ENCODE measurements at places on chromosomes 1 and 21.
A peak's percentile ranks its signal among the peaks of the same experiment; 100 is the strongest.

DNA sequence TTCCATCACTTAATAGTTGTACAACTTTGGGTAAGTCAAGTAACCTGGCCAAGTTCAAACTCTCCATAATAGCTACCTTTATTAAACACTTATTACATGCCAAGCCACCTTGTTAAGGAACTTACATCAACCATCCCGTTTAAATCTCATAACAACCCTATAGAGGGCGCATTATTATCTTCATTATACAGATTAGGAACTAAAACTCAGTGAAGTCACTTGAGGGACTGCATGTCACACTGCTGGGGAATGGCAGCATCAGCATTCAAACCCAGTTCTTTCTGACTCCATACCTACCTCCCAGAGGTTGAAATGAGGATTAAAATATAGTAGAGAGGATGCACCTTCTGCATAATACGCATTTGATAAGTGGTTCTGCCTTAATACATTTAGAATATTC lies 47.1 kb upstream of the PLA2G2C start:
- DNase-seq: no peak

DNA sequence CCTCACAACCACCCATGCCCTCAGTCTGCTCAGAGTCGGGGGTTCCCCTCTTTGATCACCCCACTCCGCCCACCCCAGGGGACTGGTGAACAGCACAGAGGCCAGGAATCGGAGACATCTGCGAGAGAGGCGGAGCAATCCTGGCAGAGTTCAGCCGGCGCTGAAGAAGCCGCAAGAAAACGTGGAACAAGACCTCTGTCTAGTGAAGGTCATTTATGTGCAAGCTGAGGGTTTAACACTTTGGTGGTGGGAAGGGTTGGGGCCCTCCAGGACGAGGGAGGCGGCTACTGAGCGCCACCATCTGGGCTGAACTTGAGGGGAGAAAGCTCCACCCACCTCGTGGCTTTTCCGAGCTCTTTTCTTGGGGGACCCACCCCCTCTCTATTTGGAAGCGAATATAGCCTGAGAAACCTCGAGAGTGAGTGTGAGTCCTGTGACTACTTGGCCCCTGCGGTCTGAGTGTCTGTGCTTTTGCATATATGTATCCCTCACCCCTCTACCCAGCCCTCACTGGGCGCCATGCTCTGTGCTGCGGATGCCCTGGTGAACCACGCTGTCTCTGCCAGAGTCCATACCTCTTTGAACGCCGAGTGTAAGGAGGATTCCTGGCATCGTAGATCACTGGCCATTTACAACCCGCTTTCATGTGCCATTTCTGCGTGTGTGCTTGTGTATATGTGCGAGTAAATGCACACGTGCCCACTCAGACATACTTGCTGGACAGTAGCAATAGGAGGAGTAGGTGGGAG lies 1.2 kb upstream of the EPHA10 start:
- DNase-seq: peak; percentile 62

DNA sequence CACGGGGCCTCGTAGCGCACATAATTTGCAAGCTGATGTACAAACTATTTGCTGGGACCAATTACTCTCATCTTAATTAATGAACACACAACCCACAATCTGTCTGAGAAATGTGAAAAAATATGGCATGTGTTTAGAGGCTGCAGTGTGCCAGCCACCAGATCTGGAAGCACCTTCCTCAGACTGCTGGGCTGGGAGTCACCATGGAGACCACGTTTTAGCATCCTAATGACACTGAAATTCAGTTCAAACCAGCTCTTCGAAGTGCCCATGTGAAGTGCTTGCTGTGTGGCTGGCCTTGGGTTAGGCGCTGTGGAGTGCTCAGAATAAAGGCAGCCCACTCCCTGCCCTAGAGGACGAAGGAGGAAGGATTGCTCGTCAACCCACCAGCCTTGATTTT lies 482.4 kb downstream of the OMA1 start:
- DNase-seq: peak; percentile 51

- no peak for DNase-seq
These were observed 159.5 kb downstream of the ETS2 start for GRCh38 chr21:38965241-38965640.

DNA sequence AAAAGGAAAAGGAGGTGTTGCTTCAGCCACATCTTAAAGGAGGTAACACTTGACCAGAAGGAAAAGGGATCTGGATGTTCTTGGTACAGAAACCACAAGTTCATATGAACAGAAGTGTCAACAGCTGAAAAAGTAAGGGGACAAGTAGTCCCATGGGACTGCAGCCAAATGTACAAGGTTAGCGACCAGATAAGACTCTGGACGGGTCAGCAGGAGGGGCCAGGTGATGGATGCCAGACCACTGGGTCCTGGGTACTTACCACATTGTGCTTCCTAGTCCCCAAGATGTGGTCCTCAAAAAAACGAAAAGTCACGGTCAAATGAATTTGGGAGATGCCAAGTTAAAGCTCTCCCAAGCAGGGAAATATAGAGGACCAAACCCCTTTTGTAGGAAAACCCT lies 16.6 kb upstream of the BMP8A start:
- DNase-seq: no peak

DNA sequence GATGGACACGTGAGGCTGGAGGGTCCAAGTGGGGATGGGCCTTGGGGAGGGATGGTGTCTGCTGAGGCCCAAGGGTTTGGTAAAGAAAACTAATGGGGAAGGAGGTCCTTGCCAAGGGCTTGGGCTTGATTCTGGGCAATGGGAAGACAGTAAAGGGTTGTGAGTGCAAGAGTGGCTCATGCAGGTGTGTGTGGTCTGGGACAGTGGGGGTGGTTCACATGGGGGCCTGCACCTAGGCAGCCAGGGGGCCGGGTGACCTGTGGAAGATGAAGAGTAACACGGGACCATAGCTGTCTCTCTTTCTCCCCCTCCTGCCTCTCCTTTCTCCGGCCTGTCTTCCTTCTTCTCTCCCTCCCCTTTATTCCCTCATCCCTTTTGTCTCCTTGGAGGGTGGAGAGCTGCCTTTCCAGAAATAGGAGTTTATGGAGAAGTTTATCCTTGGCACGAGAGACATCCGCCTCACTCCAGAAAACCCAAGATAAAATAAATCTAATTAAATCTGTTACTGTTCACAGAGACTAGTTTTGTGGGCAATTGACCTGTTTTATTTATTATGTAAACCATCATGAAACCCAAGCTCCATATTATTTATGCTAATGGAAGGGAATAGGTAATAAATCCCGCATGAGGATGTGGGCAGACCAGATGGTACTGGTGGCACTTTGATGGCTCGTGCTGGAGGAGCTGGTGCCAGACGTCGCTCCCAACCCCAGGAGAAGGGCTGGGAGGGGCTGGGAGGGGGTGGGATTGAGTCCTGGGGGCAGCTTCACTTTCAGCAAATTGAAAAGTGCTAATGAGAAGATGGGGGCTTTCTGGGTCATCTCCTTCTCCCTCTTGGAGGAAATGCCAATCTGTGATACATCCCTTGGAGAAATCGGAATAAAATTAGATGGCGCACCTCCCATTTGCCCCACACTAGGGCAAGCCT lies 272.9 kb upstream of the CSF3R start:
- DNase-seq: peak; percentile 27

GRCh38 chr1:59674595-59674994 lies 140.2 kb upstream of the HOOK1 start:
- no peak for DNase-seq

- no peak for DNase-seq
These were observed 14.0 kb upstream of the PEF1 start for GRCh38 chr1:31658721-31659120.

- DNase-seq: no peak
These were observed 141.2 kb upstream of the CD34 start for GRCh38 chr1:208052135-208052534.

DNA sequence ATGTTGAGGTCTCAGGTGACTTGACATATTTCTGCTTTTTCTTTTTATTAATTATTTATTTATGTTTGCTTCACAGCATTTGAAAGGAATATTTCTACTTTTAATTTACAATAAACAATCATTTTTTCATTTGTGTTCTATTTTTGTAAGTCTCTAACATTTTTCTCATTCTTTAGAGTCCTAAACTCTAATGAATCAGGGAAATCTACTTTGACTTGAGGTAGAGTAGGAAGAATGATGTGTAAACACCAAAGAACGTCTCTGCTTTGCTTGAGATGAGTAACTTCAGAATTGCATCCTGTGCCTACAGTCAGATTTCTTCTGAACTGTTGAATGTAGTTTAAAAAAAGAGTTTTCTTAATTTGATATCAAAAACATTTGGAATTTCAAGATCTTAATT lies 65.2 kb downstream of the CNST start:
- DNase-seq: no peak

GRCh38 chr1:54254055-54254454 lies 54.1 kb downstream of the MRPL37 start:
- DNase-seq: no peak

GRCh38 chr1:33443080-33443704 lies 12.3 kb upstream of the PHC2 start:
- DNase-seq: no peak

DNA sequence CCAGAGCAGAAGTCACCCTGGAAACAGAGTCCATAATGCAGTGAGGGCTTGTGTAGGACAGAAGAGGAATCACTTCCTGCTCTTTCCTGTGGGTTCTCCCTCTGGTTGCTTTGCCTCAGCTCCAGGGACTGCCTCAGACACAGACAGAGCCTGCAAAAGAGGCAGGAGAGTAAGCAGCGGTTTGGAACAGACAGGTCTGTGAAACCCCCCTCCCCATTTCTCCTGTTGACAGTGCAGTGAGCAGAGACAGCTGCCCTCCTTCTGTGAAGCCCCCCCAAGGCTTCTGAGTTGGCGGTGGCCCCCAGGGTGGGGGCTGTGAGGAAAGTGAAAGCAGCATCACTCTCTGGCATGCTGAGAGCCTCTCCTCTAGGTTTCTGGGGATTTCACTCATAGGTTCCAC lies 53.0 kb downstream of the MAB21L3 start:
- DNase-seq: peak; percentile 44

- no peak for DNase-seq
These were observed 43.4 kb downstream of the KCNJ15 start for GRCh38 chr21:38300141-38300578.

DNA sequence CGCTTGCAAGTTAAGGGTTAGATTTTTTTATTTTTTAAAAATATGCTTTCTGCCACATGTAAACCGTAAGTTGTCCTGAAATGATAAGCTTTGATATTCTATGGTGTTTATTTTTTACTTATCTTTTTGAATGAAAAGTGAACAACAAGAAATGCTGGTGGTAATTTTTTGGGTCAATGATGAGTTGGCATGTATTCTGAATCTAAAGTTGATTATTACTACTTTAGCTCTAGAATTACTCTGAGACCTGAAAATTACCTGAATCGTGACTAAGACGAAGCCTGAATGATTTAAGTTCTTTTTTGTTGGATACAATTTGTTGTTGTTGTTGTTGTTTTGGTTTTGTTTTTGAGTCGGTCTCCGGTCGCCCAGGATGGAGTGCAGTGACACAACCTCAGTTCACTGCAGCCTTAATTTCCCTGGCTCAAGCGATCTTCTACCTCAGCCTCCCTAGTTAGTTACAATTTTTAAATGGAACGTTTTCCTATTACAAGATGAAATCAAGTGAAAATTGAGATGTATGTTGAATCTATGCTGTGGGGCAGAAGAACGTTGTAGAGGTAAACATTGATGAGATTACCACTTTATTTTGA lies 941 bp downstream of the RABGGTB start:
- DNase-seq: no peak

GRCh38 chr1:24498589-24498988 lies 4.0 kb upstream of the RCAN3 start:
- no peak for DNase-seq

- no peak for DNase-seq
These were observed 31.0 kb upstream of the IL10 start for GRCh38 chr1:206803221-206803730.

DNA sequence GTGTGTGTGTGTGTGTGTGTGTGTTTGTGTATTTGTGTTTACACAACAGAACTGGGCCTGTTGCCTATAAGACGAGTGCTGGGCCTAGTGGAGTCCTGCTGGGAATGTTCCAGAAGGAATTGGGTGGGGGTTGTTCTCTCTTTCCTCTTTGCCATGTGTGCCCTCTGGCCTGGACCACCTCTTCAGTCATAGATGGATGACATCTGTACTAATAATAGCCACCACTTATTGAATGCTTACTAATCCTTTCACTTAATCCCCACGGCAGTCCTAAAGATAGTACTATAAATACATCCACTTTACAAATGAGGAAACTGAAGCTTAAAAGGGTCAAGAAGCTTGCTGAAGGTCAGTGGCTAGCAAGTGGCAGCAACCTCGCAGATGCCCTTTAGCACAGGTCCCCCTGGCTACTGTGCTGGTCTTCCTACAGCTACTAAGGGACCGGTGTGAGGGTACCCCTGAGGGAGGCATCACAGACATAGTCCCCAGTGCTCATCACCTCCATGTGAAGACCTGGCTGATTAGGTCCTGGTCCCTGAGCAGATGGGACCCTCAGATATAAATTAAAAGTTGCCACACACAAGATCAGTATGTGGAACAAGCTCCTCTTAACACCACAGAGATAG lies 55.2 kb upstream of the KIF1B start:
- no peak for DNase-seq

DNA sequence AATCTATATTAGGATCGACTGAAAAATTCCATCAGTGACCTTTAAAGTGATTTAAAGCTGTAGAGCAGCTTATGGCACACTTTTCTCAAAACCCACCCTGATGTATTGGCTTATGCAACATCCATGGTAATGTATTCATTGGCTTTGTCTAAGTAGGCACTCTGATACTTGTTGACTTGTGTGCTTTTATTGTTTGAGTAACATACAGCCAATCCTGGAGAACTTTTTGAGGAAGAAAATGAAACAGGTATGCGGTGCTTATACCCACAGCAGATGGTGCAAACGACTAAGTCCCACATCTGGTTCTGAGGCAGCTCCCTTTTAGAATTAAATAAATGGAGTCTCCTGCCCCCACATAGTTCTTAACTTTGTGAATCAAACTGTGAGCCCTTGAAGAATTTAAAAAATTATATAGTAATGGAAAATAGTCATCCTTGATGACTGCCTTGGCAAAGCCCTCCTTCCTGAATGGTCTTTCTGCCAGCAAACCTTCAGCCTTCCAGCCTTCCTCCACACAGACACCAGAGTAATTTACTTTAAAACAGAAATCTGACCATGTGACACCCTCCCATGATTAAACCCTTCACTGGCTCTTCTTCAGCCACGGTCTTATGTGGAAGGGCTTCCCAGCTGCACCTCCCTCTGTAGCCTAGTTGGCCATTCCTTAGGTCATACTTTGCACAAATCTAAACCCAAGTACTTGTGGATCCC lies 116.0 kb downstream of the BCAR3 start:
- DNase-seq: no peak

GRCh38 chr1:17218939-17219338 lies 14.0 kb downstream of the PADI1 start:
- no peak for DNase-seq

DNA sequence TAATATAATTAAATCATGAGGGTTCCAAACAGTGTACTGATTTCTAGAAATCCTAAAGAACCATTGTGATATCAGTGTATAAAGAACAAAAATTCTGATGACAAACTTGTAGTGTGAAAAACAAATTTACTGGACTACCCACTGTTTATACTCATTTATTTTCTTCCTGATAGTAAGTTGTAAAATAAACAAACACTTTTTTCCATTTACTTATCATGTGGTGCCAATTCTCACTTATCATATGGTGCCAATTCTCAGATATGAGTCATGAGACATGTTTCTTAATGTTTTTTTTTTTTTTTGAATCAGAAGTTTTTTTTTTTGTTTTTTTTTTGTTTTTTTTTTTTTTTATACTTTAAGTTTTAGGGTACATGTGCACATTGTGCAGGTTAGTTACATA lies 137.7 kb downstream of the LEPR start:
- DNase-seq: no peak

- DNase-seq: no peak
These were observed 183.6 kb upstream of the RUNX1 start for GRCh38 chr21:35232545-35233176.

All from endodermal cell (in vitro differentiated cells).